Hippocampal formation (tissue), 2 donors: ENCODE measurements at places on chromosomes 7 and 10.

GRCh38 chr10:124997306-124997705 lies 55.4 kb downstream of the ZRANB1 start:
- no peak for DNase-seq

GRCh38 chr10:110613341-110613995 lies 30.7 kb upstream of the RBM20 start:
- no peak for DNase-seq

DNA sequence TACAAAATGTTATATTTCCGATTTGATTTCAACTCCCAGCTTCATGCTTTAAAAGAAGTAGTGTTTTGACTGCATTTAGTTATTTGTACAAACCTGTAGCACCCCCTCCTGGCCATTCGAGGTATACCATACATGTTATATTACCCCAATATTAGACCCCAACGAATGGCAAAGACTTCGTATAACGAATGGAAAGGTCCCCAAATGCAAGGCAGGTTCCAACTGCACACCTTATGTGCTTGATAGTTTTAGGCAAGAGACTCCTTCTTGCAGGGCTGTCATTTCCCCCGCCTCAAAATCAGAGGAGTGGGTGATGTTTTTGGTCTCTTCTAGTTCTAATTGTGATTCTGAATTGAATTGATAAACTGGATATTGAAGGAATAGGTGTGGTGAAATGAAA lies 101.1 kb upstream of the TARP start:
- DNase-seq: no peak

DNA sequence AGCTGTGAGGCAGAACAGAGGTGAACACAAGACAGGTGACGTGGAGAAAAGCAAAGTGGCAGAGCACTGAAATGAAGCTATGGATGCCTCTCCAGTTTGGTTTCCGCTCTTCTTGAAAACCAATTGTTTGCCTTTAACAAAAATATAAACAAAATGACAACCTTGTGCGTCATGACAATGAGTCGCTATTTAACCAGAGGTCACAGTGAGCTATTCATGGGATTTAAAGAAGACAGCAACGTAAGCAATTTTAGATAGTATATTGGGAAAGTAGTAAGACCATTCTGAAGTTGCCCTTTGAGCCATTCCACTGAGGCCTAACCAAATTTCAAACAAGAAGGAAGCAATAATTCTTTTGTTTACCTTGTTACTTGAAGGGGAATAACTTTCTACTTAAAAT lies 15.2 kb upstream of the LRRTM3 start:
- no peak for DNase-seq

DNA sequence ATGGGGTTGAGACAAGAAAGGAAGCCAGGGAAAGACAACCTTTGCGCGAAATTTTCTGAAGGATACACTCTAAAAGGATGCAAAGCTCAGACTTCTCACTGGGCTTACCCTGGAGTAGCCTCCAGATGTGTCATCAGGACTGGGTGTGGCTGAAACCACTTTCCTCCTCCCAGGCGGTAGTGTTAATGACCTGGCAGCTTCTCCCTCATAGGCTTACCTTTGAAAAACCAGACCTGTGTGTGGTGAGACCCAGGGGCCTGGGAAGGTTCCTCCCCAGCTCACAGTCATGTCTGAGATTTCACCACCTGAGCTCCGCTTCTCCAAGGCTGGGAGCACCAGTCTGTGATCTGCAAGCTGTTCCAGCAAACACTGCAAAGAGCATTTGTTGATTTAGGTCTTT lies 93.7 kb downstream of the EPC1 start:
- no peak for DNase-seq

DNA sequence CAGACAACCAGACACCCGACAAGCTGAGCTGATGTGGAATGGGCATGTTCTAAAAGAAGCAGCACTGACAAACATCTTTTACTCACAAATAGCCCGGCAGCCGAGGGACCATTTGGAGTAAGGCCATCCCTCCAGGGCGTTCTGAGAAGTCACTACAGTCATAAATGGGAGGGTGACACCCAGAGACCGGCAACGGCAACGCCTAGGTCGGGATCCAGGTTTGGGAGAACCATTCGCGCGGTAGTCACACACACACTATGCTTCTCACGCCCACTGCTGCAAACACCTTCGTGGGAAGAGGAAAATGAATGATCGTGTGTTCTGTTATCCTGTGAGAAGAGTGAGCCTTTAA lies 9.8 kb downstream of the TNS3 start:
- no peak for DNase-seq
